ENCODE measurements at places on chromosomes 2 and 18. TPM values are rescaled to one million over a fixed set of nuclear protein-coding genes. Genes with fewer than 3 reads are reported as not detected.

GRCh38 chr2:44271296-44271695 is 4.0 kb upstream of the SLC3A1 start:
- no peak for DNase-seq

DNA sequence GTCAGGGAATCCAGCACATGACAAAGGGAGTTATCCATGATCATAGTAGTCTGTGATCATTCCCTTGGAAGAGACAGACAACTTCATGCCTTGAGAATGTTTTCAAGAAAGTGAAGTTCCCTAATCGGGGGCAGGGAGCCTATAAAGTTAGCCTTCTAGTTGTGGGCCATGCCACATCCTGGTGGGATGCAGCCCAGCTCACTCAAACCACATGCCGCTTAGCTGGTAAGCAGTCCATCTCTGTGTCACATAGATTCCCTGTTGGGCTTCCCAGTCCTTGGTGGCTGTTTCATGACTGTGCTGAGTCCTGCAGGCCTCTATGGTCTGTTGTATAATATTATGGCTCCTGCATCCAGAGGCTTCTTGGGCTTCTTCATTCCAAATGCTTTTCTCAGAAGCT is 11.4 kb upstream of the ARHGAP25 start:
- no peak for DNase-seq

The C1QL2 gene
- not detected for total RNA-seq

The DNAJC5G gene
- total RNA-seq: not detected

Data from stomach (tissue), 19 donors.